Activated CD4-positive, alpha-beta T cell treated with anti-CD3 and anti-CD28 coated beads, Interleukin-2, amount 50 U/mL, for 24 hours (primary cell): ENCODE measurements at places on chromosomes 3 and 15.

GRCh38 chr3:124582621-124583395 lies 147.4 kb upstream of the UMPS start:
- no peak for DNase-seq

DNA sequence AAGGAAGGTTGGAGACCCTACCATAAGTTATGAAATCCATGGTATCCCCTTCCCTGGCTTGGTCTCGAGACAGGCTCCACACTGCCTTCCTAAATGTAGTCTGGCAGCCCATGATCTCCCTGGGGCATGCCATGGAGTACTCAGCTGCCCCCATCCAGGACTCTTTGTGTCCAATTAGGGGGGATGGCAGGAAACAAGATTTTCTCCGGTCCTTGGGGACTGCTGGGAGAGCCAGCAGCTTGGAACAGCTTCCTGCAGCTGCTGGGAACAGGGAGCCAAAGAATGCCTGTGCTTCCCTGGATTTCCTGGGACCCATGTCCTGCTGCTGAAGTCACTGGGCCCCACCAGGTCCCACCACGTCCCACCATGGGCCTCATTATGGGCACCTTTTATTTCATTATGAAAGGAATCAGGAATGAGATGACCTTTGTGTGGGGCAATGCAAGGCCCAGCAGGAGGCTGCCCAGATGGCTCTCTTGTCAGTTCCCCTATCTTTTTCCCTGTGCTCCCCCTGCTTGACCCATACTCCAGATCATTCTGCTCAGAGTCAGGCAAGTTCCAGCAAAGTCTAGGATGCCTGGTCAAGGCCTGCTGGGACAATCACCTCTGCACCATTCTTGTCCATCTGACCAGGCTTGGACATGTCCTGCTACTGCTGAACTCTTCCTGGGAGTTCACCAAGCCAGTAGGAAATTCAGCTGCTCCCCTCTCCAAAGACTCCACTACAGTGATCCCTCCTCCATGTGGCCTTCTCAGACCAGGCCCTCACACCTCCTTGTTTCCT lies 15.0 kb upstream of the DAG1 start:
- DNase-seq: no peak

- DNase-seq: no peak
Measured at GRCh38 chr3:129794311-129795185, 99.0 kb downstream of the TMCC1 start.

GRCh38 chr3:197168063-197168462 lies 130.3 kb downstream of the DLG1 start:
- no peak for DNase-seq

DNA sequence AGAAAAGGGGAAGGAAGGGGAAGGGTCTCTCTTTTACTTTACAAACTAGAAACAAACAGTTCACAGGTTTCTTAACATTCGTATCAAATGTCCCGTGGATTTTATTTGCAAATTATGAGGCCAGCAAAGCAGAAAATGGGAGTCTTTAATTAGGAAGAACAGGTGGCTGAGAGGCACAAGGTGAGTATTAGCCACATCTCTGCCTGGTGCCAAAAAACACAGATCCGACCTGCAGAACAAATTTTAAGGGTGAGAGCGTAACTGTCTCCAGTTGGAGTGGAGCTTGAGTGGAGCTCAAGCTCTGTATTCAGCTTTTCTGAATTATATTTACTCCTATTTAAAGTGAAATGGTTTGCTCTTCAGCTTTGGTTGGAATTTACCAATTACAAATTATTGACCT lies 1004.9 kb downstream of the FHIT start:
- DNase-seq: no peak

GRCh38 chr3:126519506-126520455 lies 2.2 kb upstream of the UROC1 start:
- DNase-seq: no peak

- DNase-seq: no peak
Measured at GRCh38 chr3:57927916-57928315, 80.3 kb upstream of the FLNB start.

GRCh38 chr3:40468018-40468417 lies 8.9 kb upstream of the ZNF619 start:
- DNase-seq: no peak

DNA sequence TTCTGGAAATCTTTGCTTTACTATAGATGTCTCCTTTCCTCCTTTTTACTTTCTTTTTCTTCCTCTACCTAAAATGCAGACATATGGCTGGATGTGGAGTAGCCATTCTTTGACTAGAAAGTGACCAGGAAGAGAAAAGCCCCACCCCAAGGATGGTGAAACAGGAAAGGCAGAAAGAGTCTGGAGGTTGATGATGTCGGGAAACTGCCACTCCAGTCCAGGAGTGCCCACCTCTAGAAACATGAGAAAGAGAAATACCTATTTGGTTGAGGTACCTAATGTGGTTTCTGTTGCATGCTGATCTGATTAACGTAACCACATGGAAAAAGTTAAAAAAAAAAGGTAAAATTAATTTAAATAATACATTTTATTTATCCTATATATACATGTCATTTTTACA lies 55.2 kb upstream of the SSR3 start:
- no peak for DNase-seq

DNA sequence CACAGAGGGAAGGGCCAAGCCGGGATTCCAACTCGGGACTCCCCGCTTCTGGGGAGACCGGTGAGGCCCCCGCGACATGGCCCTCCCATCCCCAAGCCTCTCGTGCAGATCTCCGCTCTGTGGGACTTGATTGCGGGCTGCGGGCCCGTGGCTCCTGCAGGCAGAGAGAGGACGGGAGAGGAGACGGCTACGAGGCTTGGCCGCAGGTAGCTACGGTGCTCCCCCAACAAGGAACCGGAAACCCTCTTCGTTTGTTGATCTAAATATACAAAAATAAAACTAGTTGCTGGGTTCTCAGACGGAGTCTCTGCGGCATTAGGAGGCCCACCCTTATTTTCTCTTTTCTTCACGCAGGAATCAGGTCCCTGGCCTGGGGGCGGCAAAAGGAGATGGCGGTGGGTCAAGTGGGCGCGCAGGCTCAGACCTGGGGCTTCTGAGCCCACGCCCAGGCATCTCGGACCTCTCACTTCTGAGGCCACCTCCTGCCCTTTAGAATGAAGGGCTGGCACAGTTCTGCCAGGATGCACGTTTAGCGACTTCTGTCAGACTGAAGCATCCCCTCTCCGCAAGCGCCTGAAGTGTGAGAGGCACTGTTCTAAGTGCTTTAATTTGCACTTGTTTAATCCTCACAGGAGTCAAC lies 10.9 kb downstream of the GNB5 start:
- peak; percentile 5 for DNase-seq
